ENCODE measurements at places on chromosomes 5 and 9.

DNA sequence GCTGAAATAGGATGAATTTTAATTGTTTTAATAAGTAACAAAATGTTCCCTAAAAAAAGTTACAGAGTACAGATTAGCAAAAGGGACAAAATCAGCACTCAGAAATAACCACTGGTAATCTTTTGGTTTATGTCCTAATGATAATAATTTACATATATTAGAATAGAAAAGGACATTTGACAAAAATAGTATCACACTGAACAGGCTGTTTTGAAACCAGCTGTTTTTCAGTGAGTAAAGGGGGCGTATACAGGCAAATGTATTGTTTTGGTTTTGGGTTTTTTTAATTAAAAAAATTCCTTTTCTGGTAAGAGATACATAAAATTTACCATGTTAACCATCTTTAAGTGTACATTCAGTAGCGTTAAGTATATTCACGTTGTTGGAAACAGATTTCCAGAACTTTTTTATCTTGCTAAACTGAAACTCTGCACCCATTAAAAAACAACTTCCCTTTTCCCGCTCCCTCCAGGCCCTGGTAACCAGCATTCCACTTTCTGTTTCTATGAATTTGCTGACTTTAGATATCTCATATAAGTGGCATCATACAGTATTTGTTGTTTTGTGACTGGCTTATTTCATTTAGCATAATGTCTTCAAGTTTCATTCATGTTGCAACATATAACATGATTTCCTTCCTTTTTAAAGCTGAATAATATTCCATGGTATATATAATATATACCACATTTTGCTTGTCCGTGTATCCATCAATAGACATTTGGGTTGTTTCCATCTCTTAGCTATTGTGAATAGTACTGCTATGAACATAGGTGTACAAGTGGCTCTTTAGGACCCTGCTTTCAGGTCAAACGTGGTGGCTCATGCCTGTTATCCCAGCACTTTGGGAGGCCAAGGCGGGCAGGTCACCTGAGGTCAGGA lies 20.6 kb upstream of the LARP1 start:
- no peak for DNase-seq

- DNase-seq = no peak
Observed at GRCh38 chr5:41575110-41575779, 64.8 kb upstream of the PLCXD3 start.

DNA sequence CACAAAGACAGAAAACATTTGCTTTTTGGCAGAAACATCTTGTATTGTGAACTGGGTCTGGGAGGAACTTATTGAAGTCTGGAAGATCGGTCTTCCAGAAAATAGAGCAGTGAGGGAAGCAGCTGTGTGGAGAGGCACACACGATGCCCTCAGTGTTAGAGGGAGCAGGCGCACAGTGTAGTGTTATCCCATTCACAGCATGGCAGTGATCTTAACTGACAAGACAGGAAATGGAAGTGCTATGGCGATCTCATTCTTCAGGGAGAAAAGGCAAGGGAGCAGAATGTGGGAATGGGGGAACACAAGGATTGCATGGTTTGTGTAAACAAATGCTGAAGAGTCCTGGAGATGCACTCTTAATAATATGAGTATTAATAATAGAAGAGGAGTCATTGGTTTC lies 161.0 kb downstream of the PBX3 start:
- DNase-seq = no peak

DNA sequence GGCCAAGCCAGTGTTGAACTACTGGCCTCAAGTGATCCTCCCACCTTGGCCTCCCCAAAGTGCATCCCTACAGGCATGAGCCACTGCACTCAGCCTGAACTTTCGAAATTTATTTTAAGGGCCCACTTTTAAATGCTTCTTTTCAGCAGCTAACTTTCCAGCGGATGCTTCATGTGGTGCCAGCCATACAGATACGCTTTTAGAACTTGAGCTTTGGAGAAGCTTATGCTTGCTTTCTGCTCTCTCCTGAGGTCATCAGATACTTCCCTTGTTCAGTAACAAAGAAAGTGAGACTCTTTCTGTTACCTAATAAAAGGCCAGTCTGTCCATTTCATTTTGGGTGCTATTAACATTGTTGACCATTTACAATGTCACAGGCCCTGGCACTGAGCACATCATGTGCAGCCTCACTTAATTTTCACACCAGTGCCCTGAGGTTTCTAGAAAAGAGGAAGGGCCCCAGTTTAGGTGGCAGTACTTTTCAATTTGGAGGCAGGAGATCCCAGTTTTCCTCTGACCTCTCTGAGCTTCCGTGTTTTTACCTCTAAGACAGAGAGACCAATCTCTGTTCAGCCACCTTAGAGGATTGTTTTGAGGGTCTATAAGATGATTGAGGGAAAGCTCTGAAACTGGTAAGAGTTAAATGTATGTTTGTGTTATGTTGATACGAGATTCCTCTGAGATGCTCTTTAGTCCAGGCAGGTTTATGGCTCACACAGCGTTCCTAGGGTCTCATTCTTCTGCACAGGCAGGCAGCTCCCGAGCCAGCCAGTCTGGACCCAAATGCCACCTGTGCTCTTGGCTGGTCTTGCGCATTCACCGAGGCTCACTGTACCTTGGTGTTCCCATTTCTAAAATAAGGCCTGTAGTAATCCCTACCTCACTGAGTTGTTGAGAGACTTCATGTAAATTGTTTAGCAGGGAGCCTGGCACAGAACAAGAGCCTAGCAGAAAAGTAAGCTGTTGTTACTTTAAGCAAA lies 4.4 kb downstream of the ABL1 start:
- no peak for DNase-seq

GRCh38 chr5:66989286-66989685 lies 207.3 kb downstream of the CD180 start:
- DNase-seq = no peak

DNA sequence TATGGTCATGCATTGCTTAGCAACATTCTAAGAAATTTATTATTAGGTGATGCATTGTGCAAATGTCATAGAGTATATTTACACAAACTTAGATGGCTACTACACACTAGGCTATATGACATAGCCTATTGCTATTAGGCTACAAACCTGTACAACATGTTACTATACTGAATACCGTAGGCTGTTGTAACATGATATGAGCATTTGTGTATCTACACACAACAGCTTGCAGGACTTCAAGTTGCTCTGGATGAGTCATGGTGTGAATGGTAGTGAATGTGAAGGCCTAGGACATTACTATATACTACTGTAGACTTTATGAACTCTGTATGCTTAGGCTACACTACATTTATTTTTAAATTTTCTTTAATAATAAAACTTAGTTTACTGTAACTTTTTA lies 107.2 kb upstream of the MAMDC2 start:
- no peak for DNase-seq

- DNase-seq = no peak
Observed at GRCh38 chr5:54177058-54177457, 133.3 kb downstream of the ARL15 start.

GRCh38 chr5:66891184-66891925 lies 295.2 kb downstream of the MAST4 start:
- no peak for DNase-seq

GRCh38 chr9:17588395-17588794 lies 9.5 kb downstream of the SH3GL2 start:
- DNase-seq = no peak

DNA sequence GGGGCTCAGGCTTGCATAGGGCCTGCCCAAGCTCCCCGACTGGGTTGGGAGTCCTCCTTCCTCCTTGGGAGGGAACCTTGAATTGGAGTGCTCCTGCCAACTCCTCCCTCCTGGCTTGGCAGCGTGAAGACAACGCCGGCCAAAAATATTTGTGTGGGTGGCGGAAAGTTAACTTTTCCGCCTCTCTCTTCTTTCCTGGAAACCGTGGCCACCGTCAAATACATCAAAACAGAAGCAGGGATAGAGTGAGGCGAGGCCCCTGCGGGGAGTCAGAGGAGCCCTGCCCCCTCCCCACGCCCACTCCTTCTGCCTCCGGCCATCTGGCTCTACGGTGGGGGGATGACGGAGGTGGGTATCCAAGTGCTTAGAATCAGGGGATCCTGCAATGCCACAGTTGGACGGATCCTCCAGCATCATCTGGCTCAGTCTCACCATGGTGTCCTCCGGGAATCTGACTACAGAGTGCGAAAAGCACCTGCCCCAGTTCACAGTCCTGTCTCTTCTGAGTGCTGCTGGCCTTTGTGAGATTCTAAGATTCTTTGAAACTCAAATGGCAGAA lies 25.2 kb upstream of the SYNPO start:
- no peak for DNase-seq

DNA sequence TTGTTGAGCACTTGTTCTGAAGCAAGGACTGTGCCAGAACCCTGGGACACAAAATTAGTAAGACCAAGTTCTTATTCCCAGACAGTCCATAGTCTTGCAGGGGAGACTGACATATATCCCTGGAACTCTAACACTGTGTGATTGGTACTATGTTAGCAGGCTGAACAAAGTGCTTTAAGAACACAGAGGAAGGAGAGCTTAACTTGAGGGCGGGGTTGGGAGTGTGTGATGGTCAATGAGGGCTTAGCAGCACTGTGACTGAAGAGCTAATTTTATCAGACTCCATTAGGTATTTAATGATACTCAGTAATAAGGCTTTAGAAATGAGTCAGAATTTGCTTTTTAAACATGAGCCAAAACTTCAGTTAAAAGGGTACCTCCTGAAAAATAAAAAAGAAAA lies 14.9 kb upstream of the SPATA24 start:
- DNase-seq = no peak

All from activated CD4-positive, alpha-beta T cell treated with anti-CD3 and anti-CD28 coated beads for 36 hours (primary cell).